Substantia nigra (tissue), 51 donors: ENCODE measurements at places on chromosomes 3 and 15.

GRCh38 chr15:25972141-25972675 lies 109.1 kb upstream of the ATP10A start:
- no peak for DNase-seq

DNA sequence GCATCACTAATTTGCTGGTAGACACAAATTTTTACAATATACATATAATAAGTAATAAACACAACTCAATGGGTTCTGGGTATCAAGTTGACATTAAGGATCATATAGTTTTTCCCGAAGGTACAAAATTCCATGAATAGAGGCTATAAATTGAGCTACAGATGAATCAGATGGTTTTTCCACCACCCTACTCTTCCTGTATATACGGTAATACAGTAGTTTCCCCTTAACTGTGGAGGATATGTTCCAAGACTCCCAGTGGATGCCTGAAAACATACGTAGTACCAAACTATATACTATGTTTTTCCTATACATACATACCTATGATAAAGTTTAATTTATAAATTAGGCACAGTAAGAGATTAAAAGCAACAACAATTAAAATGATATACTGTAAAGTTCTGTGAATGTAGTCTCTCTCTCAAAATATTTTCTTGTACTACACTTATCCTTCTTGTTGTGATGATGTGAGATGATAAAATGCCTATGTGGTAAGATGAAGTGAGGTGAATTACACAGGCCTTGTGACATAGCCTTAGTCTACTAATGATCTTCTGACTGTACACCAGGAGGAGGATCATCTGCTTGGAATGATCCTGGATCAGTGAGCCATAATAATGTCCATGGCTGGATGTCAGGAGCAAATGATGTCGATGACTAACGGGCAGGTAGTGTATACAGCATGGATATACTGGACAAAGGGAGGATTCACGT lies 116.7 kb downstream of the NR1I2 start:
- no peak for DNase-seq

- DNase-seq = no peak
These were observed 265.6 kb upstream of the ATP11B start for GRCh38 chr3:182527745-182528144.

GRCh38 chr15:101194546-101195125 lies 57.2 kb downstream of the CHSY1 start:
- DNase-seq = no peak

DNA sequence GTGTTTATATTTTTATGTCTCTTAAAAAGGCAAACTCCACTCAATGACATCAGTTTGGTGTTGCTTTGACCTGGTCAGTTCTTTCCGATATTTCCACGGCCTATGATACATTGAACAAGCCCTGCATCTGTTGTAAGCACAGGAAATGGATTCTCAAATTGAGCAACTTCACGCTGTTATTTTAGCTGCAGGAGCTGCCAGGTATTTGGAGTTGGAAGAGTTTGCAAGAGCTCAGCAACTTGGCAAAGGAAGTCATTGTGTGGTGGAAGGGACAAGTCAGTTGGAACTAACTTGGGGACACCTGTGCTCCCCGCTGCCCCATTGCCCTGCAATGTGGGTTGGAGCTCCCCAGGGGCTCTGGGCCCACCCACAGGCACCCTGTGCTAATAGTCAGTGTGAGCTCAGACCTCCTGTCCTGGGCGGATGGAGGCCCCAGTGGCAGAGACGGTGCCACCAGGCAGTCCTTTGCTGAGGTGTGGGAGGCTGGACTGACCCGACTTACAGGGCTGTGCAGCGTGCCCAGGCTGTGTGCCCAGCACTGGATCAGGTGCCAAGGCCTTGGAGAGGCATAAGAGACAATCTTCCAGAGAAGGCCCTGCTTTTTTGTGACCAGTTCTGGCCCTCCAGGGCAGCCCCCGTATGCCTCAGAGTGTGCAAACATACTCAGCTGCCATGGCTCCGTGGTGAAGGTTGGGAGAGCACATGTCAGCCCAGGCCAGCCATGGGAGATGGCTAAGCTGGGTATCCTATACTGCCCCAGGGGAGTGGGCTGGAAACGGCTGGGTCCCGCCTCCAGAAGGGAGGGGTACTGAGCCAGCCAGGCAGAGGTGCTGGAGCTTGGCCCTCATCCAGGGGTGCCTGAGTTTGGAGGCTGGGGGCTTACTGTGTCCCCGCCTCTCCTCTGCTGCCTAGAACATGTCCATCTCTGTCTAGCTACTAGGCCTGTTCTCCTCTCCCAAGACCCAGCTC lies 43.5 kb downstream of the KY start:
- DNase-seq = no peak

- no peak for DNase-seq
These were observed 22.1 kb upstream of the PIK3CB start for GRCh38 chr3:138856799-138857198.

- no peak for DNase-seq
These were observed 707.9 kb upstream of the UBE2E2 start for GRCh38 chr3:22495241-22495640.

DNA sequence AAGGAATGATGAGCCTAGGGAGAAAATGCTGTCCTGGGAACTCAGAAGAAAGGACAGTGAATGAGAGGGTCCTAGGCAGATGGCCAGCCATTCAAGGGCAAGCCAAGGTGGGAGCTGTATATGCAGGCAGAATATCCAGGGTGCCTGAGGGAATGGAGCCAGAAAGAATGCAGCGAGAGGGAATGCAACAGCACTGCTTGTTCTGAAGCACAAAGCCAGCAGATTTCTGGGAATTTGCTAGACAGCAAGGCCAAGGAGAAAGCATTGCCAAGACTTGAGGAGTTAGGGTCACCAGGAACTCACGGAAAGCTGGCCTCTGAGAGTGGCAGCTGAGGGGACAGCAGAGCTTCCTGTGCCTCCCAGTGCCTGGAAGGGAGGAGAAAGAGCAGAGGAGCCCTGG lies 200.6 kb downstream of the MYRIP start:
- DNase-seq = no peak

- no peak for DNase-seq
These were observed 60.6 kb upstream of the ADAMTS9 start for GRCh38 chr3:64748244-64748904.

DNA sequence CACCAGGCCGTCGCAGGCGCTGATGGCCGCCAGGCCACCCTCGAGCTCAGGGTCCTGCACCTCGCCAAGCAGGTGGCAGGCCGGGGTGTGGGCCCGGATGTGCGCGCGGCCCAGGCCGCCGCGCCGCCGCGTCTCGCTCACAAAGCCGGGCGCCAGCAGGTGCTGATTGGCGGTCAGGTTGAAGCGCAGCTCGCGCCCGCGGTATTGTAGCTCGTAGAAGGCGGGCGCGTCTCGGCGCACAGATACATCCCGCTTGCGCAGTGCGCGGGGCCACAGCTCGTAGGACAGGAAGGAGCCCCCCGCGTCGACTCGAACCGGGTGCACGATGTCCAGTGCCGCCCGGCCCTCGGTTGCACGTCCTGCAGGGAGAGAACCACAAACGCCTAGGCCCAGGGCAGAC lies 11.1 kb downstream of the ADAMTS7 start:
- DNase-seq = no peak

DNA sequence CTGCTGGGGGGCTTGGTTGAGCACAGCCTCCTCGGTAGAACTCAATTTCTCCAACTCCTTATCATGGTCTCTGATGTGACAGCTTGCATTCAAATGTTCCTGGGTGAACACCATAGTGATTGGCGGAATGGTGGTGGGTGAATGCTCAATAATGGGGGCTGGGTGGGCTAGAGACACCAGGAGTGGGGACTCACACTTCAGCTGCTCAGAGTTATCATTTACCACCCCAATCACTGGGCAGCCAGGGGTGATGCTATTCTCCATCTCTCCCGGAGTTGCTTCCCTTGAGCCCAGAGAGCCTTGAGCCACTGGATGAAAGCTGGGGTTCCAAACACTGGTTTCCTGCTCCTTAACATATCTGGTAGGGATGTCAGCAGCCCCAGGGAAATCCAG lies 88.7 kb downstream of the DHX30 start:
- DNase-seq = no peak

- no peak for DNase-seq
These were observed 17.2 kb upstream of the GNB5 start for GRCh38 chr15:52208306-52208946.

- no peak for DNase-seq
These were observed 29.8 kb upstream of the EBLN2 start for GRCh38 chr3:73031573-73032103.

GRCh38 chr3:185503521-185503920 lies 4.7 kb upstream of the TMEM41A start:
- no peak for DNase-seq

DNA sequence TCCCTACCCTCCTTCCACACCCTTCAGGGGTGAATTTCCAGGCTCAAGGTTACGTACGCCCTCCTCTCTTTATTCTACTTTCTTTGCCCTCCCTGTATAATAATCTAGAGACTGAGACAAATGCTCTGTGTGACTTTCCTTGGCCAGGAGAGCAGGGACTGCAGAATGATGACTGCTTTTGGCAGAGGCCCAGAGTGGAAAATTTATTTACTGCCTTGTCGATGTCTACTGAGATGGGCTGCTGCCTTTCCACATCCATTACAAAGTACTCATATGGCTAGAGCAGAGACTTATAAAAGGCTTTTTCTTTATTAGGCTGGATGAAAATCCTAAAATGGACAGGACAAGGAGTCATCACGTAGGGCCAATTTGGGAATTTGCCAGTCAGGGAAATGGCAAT lies 576.2 kb downstream of the TUSC7 start:
- DNase-seq = no peak

GRCh38 chr3:115100806-115101205 lies 46.3 kb downstream of the ZBTB20 start:
- DNase-seq = no peak

GRCh38 chr15:60635507-60636352 lies 156.8 kb upstream of the ICE2 start:
- DNase-seq = no peak

DNA sequence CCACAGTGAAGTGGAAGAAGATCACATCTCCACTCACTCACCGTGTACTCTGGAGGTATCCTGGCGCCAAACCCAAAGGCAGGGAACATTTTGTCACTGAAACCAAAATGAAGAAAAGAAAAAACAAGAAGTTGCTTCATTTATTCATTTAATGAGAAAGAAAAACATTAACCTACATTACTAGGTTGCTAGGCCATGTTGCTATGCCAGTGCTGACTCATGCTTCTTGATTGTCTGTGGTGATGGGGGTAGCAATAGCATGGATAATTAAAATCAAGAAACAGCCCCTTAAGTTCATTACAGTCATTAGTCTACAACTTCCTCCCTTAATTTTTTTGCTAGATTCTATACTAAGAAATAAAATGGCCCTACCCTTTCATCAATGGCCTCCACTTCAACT lies 52.7 kb upstream of the MRPL3 start:
- DNase-seq = no peak

- no peak for DNase-seq
These were observed 327.5 kb downstream of the RORA start for GRCh38 chr15:60901647-60902046.

DNA sequence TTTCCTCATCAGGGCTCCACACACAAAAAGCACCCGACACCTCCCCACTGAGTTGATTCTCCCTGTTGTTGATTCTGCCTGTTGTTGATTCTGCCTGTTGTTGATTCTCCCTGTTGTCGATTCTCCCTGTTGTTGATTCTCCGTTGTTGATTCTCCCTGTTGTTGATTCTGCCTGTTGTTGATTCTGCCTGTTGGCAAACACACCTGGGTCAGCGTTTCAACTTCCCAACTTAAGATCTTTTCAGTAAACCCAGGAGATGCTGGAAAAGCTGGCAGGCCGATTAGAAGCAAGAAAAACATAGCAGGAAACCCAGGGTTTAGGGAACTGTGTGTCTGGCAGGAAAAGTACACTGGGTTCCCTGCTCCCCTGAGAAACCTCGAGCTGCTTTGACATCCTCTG lies 47.9 kb downstream of the TNK2 start:
- no peak for DNase-seq

DNA sequence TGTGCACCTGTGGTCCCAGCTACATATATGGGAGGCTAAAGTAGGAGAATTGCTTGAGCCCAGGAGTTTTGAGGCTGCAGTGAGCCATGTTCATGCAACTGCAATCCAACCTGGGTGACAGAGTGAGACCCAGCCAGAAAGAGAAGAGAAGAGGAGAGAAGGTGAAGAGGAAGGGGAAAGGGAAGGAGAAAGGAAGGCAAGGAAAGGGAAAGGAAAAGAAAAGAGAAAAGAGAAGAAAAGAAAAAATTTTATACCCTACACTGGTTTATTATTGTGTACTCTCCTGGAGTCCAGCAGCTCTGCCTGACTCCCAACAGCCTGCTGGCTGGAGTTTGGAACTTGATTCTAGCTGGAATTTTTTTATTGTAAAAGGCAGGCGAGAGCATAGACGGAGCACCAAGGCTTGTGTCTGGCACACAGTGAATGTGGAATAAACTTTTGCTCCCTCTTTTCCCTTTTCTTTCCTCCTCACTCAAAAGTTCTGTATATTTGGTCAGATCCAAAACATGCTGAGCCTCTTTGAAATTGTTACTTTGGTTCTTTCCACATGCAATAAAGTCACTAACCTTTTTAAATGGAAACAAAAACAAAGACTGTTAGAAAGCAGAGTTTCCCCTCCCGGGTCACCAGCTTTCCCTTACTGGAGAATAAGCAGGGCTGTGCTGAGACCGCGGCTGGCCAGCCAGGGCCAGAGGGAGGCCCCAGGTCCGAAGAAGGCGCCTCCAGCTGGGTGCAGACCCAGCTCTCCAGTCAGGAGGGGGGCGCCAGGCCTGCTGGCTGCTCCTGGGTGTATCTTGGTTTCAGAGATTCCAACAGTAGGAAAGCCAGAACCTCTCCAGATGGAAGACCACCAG lies 9.9 kb downstream of the THSD4 start:
- DNase-seq = no peak

DNA sequence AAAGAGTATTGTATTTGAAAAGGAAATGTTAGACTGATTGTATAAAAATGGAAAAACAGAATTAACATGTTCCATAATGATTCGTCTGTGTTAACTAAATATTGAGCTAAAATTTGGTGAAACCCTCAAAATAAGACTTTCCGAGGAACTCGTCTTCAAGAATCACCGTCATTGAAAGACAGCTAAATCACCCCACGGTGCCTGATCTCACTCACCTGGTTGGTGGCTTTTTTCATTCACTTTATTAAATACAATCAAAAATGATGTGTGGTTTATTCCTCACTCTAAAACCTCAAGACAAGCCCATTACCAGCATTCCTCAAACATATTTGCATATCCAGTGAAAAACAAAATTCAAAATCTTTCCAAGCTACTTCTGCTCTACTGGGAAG lies 153.9 kb downstream of the FOXP1 start:
- no peak for DNase-seq

DNA sequence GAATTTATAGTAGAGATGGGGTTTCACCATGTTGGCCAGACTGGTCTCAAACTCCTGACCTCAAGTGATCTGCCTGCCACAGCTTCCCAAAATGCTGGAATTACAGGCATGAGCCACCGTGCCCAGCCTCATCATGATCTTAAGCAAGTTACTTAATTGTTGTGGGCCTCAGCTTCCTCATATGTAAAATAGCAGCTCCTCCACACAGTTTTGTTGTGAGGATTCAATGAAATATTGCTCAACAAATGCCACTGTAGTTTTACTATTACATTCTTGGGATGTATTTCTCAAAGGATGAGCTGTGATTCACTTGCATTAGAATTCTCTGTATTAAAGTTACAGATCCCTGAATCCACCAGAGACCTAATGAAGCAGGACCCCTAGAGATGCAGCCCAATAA lies 168.8 kb downstream of the ADAMTS9 start:
- no peak for DNase-seq
